Muscle of arm (tissue), 14 donors: ENCODE measurements at places on chromosomes 1 and 21. TPM values are rescaled to one million over a fixed set of nuclear protein-coding genes. Genes with fewer than 3 reads are reported as not detected.

Gene ZBTB21
- 7.1 TPM for polyA plus RNA-seq

Gene HORMAD1
- not detected for polyA plus RNA-seq

Gene IL23R
- 0.08 TPM for polyA plus RNA-seq

Gene CITED4
- 1.0 TPM for polyA plus RNA-seq

Gene OR2AK2
- not detected for polyA plus RNA-seq
